Muscle of arm (tissue), 14 donors: ENCODE measurements at places on chromosomes 7 and 10.

DNA sequence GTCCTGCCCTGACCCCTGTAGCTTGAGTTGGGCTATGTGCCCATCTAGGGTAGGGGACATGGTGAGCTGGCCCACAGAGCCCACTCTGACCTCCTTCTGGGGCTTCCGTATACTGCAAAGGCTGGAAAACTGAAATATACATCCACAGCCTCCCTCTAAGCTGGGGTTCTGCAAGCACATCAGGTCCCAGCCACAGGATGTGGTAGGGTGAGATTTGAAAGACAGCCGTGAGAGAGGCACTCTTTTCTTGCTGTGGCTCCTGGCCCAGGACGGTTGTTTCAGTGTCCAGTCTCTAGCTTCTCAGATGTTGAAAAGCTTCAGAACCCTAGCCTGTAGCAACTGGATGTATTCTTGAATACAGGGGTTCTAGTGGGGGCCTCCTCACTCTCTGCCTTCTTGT is 60.1 kb upstream of the ADRB1 start:
- DNase-seq: no peak

GRCh38 chr7:108711611-108712010 is 141.9 kb downstream of the DNAJB9 start:
- no peak for DNase-seq

DNA sequence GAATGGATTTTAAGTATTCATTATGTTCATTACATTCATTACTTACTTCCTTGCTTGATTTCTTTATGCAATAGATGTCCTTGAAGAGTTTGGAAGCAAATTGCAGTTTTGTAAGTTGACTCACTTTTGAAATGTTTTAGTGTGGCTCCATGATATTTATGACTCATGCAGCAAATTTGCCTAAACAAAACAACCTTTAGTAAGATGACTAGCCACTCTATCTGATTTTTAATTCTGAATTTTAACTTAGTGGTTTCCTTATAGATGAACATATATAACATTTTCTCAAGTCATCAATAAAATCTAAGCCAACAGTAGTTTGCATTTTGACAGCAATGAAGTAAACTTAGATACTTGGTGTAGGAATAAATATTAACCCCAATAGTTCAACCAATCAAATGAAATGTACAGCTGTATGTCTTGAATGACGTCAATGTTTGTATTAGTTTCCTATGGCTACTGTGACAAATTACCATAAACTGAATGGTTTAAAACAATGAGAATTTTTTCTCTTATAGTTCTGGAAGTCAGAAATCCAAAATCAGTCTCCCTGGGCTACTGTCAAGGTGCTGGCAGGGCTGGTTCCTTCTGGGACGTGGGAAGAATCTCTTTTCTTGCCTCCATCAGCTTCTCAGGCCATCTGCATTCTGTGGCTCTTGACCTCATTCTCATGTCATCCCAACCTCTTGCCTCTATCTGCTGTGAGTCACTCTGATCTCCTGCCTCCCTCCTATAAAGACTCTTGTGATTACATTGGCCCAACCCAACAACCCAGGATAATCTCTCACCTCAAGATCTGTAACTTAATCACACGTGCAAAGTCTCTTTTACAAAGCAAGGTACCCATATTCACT is 73.4 kb downstream of the AHR start:
- no peak for DNase-seq

DNA sequence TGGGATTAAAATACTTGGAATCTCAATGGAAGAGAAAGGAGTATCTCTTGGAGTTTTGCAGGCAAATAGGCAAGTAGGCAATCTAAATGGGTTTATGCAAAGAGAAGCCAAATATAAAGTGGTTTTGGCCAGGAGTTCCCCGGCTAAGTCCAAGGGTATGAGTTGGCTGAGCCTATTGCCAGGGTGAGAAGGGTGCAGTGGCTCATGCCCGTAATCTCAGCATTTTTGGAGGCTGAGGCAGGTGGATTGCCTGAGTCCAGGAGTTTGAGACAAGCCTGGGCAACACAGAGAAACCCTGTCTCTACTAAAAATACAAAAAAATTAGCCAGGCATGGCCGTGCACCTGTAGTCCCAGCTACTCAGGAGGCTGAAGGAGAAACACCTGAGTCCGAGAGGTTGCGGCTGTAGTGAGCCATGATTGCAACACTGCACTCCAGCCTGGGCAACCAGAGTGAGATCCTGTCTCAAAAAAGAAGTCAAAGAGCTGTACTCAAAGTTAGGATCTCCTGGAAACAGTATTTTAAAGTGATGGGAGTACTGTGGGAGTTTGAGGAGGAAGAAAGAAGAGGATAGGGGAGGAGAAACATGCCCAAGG is 130.4 kb upstream of the RAB18 start:
- no peak for DNase-seq

DNA sequence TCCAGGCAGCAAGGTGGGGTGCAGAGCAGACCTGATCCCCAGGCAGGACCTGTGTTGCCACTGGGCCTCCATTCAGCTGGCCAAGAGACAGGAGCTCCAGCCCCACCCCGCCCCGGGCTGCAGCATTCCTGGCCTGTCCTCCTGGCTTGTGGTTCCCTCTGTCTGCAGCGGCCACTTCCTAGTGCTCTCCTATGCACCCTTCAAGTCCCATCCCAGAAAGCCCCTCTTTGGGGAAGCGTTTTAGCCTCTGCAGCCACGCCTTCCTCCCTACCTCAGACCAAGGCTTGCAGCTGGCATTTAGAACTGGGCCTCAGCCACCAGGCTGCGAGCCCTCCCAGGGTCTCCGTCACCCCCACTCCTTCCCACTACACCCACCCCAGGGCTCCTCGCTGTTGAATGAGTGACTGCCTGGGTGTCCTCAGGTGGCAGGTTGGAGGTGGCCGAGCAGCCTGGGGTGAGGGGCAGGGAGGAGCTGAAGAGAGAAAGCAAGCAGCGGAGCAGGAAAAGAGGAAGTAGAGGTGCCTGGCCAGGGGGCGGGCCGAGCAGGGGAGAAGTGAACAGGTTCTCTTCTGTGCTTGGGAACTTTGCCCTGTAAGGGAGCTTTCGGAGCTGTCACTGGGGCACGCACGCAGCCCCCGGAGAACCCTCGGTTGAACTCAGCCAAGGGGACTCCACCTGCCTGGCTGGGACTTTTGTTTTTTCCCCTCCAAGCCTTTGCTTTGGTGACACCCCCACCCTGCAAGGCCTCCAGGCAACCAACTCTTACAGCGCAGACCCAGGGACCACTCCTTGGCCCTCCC is 109.1 kb upstream of the TNRC18 start:
- no peak for DNase-seq

DNA sequence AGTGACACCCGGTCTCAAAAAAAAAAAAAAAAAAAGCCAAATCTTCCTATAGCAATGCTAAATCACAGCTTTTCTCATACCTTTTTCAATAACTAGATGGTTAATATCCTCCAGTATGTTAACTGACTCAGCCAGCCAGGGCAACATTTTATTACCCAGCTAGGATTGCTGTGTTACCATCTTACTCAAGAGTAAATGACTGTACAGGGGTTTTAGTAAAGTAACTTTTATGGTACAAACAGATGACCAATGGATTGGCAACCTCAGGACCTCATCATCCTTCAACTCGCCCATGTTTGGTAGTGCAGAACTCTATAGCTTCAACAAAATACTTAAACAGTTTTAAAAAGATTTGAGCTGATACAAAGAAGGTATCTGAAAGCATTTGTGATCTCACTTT is 59.5 kb downstream of the HBP1 start:
- no peak for DNase-seq

GRCh38 chr7:67625257-67625737 is 628.7 kb downstream of the TYW1 start:
- peak; percentile 78 for DNase-seq

- no peak for DNase-seq
These were observed 513 bp downstream of the TMEM178B start for GRCh38 chr7:141074162-141074991.

DNA sequence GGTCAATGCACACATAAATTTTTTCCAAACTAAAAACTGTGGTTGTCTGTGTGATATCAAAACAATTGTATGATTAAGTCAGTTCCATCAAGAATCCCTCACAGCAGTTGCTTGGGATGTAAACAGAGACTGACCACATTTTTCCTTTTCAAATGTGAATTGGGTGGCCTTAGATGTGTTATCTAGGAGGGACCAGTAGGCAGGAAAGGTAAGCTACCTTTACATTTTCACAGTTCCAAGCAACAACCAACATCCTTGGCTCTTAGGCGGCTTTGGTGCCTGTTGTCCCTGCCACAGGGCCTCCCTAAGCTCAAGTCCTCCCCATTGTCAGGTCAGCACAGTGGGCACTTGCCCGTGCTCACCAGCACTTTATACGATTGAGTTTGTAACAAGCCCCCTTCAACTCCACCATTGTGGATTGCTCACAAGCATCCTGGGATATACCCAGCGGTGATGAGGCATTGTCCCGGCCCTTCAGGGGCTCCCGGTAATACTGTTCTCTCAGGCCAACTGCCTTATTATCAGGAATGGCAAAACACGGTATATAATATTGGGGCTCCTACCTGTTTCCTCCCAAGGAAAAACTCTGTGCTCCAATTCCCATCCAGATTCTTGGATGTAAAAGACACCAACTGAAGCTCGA is 114.9 kb upstream of the ANKRD1 start:
- no peak for DNase-seq

GRCh38 chr7:4791101-4791737 is 15.8 kb downstream of the AP5Z1 start:
- no peak for DNase-seq

DNA sequence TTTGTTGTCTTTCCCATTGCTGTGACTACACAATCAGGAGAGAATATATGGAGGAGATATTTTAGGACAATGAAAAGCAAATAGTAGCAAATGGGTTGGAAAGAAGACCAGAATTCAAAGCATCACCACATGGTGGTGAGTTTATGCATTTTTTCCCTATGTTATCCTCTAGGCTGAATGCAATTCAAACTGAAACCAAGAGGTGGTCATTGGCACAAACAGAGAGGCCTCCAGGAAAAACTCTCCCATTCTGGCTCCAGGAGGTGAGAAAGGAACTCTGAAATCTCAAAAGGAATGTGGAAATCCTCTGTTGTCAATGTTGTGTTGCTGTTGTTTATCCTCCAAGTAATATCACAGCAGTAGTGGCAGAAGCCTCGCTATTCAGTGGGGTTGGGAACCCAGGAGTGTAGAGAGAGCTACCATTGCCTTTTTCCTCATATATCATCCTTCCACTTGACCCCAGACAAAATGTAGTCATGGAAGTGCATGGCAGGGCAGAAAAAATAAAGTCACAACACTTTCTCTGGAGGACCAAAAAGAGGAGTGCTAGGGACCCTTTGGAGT is 819.1 kb downstream of the GRID1 start:
- DNase-seq: no peak

- DNase-seq: no peak
These were observed 14.3 kb downstream of the ZC3HAV1 start for GRCh38 chr7:139095194-139095659.

DNA sequence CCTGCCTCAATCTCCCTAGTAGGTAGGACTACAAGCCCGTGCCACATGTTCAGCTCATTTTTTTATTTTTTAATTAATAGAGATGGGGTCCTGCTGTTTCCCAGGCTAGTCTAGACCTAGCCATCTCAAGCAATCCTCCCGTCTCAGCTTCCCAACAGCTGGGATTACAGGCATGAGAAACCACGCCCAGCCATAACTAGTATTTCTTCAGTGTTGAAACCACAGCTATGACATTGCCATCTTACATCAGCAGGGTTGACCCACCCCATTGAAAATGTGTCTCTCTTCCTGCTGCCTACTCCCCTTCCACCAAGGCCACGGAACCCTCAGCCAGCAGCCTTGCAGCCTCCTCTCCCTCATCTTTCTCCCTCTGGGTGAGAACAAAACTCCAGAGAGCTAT is 62.1 kb upstream of the ZNF746 start:
- DNase-seq: no peak

GRCh38 chr10:85645053-85645452 is 721.5 kb downstream of the GRID1 start:
- peak; percentile 50 for DNase-seq

- DNase-seq: no peak
These were observed 27.8 kb downstream of the COA1 start for GRCh38 chr7:43701500-43701854.

DNA sequence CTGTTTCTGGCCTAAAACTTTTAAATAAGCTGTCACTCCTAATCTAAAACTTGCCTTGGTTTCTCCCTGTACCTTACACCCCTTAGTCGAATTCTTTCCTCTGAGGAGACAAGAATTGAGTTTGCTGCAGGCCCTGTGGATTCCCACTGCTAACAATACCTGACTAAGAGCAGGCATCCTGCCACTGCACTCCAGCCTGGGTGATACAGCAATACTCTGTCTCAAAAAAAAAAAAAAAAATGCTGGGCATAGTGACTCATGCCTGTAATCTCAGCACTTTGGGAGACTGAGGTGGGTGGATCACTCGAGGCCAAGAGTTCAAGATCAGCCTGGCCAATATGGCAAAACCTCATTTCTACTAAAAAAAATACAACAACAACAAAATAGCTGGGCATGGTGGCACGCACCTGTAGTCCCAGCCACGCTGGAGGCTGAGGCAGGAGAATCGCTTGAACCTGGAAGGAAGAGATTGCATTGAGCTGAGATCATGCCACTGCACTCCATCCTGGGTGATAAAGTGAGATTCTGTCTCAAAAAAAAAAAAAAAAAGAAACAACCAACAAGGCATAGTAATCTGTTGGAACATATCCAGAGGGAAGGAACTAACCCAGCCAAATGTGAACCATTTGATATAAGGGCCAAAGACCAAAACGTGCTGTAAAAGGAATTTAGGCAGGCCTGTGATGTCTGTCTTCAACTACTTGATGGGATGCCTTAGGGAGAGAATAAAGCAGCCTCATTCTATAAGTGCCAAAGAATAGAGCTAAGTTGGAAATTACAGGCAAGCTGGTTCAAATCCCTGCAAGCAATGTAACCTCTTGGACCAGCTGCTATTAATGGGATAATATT is 732.7 kb upstream of the AUTS2 start:
- peak; percentile 31 for DNase-seq

DNA sequence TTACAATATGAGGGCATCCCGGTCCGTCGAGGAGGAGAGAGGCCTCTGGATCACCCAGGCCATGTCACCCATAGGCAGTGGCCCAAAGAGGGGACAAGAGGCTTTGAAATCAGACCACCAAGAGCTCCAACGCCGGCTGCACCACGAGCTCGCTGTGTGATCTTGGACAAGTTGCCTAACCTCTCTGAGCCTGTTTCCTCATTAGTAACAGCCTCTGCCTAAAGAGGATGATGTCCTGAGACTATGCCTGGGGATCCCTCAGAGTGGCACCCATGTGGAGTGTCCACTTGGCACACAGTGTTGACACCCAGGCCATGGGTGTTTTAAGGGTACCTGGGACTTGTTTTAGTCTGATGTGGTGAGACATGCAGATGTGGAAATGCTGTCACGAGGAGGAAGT is 50.8 kb downstream of the MICALL2 start:
- DNase-seq: no peak

GRCh38 chr10:9860045-9860444 is 1157.6 kb upstream of the CELF2 start:
- no peak for DNase-seq
